ENCODE measurements at places on chromosomes 7 and 10.

DNA sequence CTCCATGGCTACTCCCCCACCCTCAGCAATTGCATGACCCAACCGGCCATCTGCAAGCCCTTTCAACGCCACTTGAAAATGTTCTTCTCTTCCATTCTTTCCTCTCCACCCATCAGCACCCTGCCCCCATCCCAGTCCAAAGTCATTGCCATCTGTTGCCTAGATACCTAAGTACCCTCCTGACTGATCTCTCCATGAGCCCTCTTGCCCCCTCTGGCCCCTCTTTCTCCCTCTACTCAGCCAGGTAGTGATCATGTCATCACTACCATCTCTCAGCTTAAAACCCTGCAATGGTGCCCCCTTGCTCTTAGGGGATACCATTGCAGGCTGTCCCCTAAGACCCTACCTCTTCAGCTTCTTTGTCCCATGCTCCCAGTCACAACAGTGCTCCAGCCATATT is 30.5 kb upstream of the BTRC start:
- no peak for ATAC-seq

GRCh38 chr10:44259090-44259874 is 125.6 kb downstream of the CXCL12 start:
- ATAC-seq, result no peak

GRCh38 chr7:77746164-77746823 is 50.0 kb downstream of the RSBN1L start:
- no peak for ATAC-seq

DNA sequence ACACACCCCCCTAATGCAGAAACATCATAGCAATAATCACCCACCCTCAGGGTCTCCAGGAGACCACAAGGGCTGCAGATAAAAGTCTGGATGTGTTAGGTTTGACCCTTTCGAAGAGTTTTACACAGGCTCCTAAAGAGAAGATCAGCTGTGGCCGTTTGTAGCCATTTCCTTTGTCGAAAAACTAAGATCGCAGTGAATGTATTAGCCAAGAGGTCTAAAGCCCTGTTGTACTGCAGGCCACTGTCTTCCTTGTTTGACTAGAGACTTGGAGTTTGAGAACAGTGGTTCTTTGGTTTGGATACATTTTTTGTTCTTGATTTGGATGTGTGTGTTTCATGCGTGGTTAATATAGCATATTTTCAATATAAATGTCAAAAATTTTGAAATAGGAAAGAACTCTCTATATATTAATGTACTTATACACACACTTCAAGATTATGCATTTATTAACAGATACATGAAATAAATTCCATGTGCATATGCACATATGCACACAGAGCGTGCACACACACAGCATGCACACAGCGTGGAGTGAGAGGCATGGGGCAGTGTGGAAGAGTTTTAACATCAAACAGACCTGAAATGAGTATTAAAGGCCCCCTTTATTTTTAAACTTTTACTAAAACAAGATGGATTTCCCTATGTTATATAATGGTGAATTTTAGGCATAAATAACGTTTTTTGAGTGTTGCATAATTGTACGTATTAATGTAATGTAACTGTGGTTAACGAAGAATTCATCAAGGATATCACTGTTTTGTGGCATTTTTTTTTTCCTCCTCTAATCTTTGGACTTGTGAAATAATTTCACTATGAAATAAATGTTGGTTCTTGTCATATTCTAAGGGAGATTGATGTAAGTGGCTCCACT is 2.2 kb downstream of the IKZF1 start:
- ATAC-seq, result no peak

GRCh38 chr10:68446179-68446578 is 25.6 kb downstream of the DNA2 start:
- no peak for ATAC-seq

DNA sequence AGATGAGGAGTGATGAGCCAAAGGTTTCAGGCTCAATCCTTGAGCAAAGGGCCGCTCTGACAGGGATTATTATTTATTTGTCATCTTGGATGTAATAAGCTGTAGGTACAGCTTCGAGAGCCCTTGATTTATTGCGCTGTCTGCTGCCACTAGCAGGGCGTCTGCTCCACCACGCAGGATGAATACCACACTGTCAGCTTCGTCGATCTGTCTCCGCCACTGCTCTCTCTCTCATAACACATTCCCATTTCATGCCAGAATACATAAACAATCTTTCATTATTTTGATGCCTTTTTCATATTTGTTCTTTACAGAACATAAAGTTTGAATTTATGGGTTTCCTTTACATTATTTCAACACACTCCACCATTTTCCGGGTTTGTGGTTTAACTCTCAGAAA is 276.6 kb downstream of the LRMDA start:
- no peak for ATAC-seq

GRCh38 chr10:75592151-75592787 is 160.8 kb downstream of the LRMDA start:
- ATAC-seq, result no peak

DNA sequence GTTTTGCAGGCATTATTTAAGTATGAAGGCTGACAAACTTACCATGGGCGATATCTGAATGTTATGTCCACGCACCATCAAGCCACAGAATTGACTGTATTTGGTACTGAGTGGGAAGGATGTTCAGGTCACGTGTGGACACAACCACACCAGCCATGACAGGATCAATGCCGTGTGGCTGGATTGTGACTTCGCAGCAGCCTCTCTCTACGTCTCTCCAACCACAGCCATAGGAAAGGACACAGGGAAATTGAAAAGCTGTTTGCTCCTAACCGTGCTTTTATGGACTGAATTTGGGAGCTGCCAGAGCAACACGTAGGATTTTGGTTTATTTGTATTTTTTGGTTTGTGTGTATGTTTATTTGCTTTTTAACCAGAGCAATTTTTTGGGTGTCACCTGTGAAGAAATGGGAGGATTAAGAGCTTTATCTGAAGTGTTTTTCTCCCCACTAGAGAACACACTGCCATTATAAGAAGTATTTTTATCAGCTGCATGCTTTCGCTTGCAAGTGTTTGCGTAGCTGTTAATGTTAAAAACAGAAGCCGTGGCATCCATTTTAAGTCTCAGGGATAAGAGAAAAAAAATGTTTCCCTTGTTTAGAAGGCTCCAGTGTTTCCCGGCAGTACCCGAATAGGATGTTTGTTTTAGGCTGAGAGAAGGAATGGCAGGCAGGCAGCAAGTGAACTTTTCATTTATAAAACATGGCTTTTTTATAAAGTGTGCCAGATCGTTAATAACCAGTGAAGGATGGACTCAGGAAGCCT is 401.1 kb upstream of the NFE2L3 start:
- ATAC-seq, result no peak

DNA sequence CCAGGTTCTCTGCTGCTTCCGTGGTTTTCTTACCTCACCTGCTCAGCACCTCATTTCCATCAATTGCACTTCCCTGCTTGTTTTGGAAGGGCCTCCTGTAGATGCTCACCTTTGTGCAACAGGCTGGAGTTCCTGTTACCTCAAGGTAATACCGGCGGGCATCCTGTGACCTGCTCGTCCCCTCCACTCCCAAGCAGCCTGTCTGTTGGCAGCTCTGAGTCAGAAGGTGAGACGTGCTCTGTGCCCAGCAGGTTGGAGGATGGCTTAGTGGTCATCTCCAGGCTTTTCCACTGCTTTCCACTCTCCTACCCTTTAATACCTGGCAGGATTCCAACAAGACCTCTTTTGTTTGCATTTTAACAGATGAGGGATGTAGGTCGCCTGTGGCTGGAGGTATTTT is 86.0 kb downstream of the CAMK1D start:
- no peak for ATAC-seq

Measured in activated CD4-positive, CD25-positive, alpha-beta regulatory T cell treated with anti-CD3 and anti-CD28 coated beads, Interleukin-2, amount 50 U/mL, for 24 hours (primary cell).